Activated naive CD4-positive, alpha-beta T cell treated with anti-CD3 and anti-CD28 coated beads for 36 hours (primary cell): ENCODE measurements at places on chromosomes 16 and 17. TPM values are rescaled to one million over a fixed set of nuclear protein-coding genes. Genes with fewer than 3 reads are reported as not detected.

C17orf67 gene
- 2.2 TPM for total RNA-seq

CHRNE gene
- total RNA-seq: 0.38 TPM

WSCD1 gene
- 0.86 TPM for total RNA-seq

HBZ gene
- not detected for total RNA-seq

KRTAP4-9 gene
- total RNA-seq: not detected

DNA sequence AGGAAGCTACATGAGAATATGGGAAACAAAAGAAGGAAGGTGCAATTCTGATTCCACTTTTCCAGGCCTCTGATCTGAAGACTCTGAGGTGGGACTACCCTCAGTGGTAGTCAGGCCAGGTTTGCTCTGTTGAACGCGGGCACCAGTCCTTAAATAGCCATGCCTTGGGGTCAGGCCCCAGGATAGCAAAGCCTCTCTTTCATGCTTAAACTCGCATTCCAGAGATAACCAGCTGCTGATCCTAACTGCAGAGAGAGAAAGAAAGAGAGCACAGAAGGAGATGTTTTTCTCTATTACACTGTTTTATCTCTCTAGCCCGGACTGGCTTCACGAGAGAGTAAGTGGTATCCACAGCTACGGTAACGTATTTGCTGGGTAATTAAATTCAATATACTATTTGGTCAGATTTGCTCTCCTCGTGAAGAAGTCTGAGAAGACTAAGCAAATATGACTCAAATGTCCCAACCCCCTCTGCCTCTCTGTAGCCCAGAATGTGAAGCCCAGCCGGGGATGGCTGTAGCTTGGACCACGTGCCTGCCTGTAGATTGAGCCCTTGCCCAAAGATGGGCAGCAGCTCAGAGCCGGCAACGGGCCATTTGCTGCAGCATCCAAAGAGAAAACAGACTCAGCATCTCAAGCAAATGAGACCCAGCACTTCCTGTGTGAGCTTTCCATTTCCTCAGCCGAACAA is 122.2 kb downstream of the SMG6 start:
- DNase-seq: no peak

DNA sequence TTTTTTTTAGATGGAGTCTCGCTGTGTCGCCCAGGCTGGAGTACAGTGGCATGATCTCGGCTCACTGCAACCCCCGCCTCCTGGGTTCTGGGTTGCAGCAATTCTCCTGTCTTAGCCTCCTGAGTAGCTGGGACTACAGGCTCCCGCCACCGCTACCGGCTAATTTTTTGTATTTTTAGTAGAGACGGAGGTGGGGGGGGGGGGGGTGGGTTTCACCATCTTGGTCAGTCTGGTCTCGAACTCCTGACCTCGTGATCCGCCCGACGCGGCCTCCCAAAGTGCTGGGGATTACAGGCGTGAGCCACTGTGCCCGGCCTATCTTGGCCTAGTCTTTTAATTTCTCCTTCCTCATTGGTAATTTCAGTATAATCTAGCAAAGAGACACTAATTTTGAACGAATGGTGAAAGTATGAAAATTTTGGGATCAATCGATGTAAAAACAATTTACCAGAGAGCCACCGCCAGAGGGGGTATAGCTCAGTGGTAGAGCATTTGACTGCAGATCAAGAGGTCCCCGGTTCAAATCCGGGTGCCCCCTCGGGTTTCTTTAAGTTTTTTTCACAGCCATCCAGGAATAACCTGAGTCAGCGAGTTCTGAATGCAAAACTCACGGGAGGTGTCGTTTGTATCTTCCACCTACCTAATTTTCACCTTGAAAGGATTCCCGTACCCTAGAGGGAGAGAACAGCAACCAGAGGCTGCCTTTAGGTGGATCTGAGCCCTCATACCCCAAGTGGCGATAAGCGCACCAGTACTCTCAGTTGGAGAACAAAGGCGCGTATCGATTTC is 2.5 kb upstream of the LASP1 start:
- peak; percentile 77 for DNase-seq

DNA sequence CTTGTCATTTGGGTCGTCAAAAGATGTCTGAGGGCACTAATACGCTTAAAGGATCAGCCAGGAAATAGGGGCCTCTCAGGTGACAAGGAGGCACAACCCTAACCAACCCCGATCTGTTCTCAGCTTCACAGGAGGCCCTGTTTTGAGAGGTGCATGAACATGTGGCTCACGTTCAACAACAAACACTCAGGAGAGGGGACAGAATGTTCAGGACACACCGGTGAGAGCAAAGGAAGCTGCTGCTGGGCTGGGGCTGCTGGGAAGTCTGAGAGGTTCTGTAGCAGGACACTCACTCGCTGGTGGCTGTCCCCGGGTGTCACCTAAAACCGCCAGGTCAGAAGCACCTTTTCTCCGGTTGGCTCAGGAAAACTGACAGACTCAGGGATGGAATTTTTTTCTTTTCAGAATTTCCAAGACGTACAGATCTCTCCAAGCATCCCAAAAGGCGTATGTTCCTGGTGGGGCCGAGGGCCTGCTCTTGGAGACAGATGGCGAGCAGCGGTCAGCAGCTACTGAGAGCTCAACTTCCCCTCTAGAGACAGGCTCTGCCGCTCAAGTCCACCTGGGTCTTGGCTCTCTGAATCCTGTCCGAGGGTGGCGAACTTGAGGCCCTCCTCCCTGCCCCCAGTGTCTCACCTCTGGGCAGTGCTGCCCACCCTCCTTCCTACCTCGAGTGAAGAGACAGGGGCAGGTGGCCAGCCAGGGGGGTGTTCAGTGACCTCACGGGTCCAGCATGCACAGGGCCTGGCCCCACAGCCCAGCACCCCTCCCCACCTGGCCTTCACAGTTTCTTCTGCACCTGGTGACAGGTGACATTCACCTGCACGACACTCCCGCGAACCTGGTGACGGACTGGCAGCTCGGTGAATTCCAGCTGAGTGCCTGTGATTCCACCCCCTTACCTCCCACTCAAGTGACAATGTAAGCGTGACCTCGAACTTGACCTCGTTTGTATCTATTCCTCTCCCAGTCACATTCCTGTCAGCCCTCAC is 22.9 kb downstream of the CLUH start:
- DNase-seq: no peak

- no peak for DNase-seq
Measured at GRCh38 chr17:30244853-30245385, 9.4 kb upstream of the SLC6A4 start.

GRCh38 chr17:37017404-37017803 is 68.7 kb downstream of the AATF start:
- no peak for DNase-seq

DNA sequence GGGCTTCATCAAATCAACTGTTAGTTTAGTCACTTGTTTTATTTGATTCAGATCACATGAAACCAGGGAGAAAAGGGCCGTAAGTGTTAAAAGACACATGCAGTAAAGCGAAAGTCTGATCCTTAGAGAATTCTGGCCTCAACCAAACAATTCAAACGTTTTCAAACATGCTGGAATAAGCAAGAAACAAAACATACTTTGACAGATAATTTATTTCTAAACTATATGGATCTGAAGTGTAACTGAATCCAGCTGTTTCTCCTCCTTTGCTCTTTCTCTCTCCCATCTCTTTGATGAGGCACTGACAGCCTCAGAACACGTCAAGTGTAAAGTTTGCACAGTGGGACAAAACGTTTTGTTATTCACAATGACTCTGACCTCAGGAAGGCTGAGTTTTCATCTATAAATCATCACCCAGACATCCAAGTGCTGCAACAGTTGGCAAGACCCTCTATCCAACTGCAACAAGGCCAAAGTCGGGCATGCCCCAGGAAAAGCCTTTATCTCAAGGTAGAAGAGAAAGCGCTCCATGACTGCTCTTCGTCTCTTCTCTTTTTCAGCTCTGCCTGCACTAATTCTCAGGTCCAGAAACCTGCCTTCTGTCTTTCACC is 267.1 kb upstream of the MYOCD start:
- DNase-seq: no peak

- peak; percentile 65 for DNase-seq
Measured at GRCh38 chr16:67246081-67246755, 1.1 kb downstream of the FHOD1 start.

- DNase-seq: no peak
Measured at GRCh38 chr17:76873856-76874255, 5.7 kb downstream of the MGAT5B start.

- DNase-seq: no peak
Measured at GRCh38 chr16:20181416-20181815, 107.7 kb upstream of the GPR139 start.

- no peak for DNase-seq
Measured at GRCh38 chr17:55897301-55897700, 146.4 kb downstream of the PCTP start.

GRCh38 chr17:79843816-79844800 is 4.9 kb upstream of the CBX4 start:
- DNase-seq: no peak
